A172 (cell line): ENCODE measurements at places on chromosomes 1 and 21.

DNA sequence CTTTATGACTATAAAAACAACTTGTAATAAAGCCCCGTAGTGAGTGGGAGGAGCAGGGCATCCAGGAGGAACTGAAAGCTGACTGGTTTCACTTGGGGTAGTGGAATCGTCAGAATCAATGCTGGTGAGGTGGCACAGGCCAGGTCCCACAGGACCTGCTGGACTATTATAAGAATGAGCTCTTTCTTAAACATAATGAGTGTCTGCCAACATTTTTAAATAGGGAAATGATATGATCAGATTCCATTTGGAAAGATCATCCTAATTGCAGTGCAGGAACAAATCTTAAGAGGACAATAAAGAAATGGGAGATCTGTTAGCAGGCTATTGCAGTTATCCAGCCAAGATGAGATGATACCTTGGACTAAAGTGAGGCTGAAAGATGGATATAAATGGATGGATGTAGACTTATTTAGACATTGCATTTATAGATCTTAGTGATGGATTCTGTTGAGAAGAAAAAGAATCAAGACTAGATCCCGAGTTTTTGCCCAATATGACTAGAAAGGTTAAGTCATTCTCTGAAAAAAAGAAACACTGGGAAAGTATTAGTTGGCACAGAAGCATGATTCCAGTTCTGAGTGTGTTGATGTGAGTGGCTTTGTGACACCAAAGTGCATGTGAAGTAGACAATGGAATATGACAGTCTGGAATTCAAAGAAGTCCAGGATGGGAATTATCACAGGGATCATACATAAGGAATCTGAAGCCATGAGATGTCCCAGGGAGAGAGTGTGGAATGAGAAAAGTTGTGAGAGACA is 153.3 kb upstream of the SGIP1 start:
- no peak for DNase-seq

- DNase-seq = no peak
Observed at GRCh38 chr1:29556657-29557056, 320.3 kb downstream of the PTPRU start.

GRCh38 chr1:43382027-43382779 is 7.4 kb downstream of the MED8 start:
- no peak for DNase-seq

DNA sequence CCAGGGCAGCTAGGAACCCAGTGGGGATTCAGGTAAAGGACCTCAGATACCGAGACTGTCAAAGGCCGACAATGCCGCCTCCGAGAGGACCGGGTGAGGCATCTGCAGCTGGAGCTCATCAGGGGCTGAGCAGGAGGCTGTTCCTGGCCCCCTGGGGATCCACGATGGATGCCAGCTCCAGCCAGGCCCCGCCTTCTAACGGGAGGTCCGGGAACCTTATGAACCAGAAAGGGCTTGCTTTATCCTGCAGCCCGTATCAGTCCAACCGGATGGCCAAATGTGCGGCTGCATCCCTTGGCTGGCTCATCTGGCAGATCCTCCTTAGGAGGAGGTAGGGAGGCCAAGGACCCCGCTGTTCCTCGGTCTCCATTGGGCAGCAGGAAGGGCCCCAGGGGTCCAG is 32.0 kb downstream of the SLC45A1 start:
- no peak for DNase-seq

DNA sequence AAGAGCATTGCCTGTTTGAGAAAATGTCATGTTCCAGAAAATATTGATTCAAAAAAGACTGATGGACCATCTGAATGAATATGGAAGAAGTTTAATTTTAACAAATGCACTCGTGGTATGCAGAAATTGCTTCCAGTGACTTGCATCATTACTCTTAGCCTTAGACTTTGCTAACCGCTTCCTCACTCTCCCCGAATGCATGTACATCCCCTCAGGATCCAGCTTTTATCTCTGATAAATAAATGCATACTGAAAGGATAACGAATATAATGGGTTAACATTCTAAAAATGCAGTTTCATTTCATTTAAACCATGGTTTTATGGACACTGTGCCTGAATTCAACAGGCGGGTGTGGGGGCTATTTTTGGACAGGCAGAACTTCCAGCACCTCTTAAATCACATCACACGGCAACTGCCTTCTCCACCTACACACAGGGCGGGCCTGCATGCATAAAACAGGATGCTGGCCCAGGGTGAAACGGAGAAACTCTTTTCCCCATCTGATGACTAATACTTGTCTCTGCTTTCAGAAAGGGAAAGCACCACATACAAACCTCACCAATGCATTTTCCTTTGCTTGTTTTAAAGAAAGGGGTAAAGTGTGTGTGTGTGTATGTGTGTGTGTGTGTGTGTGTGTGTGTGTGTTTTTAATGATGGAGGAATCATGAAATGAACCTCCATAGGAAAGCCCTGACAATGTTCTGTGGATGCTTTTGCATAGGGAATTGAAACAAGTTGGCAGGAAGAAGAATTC is 48.7 kb downstream of the SPAG17 start:
- DNase-seq = peak; percentile 74

GRCh38 chr1:45567911-45568310 is 15.9 kb upstream of the NASP start:
- no peak for DNase-seq

GRCh38 chr1:96074876-96075577 is 646.6 kb upstream of the PTBP2 start:
- no peak for DNase-seq

GRCh38 chr1:153402226-153402625 is 11.4 kb upstream of the S100A8 start:
- no peak for DNase-seq

DNA sequence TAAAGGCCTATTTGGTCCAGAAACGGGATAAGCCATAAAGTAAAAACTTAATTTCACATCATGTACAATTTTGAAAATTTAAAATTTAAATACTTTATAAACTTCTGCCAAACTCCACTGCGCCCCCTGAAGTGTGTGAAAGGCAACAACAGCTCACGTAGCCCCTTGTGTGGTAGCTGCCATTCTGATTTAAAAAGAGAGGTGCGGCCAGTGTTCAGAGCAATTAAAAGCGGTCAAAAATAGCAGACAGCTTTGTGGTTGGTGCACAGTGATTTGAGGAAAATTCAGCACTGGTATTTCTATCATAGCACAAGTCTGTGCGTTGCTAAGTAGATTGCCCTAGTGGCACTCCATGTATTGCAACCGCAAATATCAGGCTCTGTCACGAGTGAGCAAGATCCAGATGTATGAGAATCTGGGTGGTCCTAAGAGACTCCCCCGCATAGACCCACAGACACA is 122.5 kb downstream of the ATG4C start:
- peak; percentile 1 for DNase-seq

DNA sequence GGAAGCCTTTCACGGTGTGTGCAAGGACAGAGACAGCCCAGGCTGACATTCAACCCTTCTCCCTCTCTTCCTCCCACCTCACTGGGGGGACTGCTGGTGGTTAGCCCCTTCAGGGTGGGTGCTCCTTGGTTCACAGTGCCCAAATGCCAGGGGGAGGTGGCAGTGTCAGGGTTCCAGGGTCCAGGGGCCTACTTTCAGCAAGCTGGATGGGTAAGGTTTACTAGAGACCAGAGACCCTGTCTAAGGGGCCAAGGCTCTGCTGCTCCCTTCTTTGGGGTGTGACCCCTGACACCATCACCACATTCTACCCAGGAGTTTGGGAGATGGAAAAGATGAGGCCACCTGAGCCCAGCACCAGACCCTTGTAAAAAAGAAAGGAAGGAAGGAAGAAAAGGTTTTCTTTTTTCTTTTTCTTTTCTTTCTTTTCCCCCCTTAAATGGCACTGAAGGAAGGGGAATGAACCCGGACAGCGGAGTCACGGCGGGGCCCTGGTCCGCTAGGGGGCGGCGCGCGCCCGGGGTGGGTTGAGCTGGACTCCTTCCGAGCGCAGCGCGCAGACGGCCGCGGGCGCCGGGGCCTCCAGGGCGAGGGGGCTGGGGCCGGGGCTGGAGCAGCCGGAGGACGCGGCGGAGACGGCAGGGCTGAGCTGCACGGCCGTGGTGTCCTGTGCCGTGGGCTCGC is 18.8 kb downstream of the KNCN start:
- no peak for DNase-seq

DNA sequence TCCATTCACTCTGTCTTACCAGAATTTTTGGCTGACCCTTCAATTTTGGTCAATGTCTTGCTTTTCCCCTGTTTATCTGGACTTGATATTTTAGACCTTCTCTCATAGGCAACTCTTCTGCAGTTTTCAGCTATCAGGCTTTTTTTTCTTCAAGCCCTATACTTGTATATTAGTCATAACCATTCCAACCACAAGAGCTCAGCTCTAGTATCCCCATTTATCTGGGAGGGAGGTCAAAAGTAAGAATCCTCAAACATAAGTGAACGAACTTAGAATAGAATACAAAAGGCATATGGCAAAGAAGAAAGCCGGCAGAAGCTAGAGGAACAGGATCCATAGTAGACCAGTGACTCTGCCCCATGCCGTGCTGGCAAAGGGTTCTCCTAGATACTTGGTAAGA is 45.9 kb upstream of the TNFSF4 start:
- DNase-seq = no peak

DNA sequence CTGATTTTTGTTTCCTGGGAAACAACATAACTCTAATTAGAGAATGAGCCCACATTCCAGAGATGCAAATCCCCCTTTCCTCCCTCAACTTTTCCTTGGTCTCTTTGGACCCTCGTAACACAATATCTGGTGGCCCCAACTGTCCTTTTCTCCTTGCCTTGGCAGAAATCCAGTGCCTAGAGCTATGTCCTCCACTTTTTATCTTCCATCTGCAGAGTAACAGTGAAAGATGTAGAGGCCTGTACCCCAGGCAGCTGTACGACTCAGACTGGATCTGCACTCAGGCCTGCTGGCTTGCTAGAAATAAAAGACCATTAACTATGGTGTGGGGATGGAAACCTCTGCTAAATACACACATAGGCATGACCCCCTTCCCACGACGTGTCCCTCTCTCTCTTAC is 72.0 kb downstream of the WARS2 start:
- no peak for DNase-seq

GRCh38 chr1:83725735-83726360 is 273.1 kb downstream of the TTLL7 start:
- DNase-seq = no peak

- no peak for DNase-seq
Observed at GRCh38 chr1:220708936-220709801, 19.0 kb downstream of the C1orf115 start.

- no peak for DNase-seq
Observed at GRCh38 chr1:118081387-118081786, 103.6 kb downstream of the SPAG17 start.

GRCh38 chr1:119600976-119601375 is 47.1 kb downstream of the ZNF697 start:
- DNase-seq = no peak

DNA sequence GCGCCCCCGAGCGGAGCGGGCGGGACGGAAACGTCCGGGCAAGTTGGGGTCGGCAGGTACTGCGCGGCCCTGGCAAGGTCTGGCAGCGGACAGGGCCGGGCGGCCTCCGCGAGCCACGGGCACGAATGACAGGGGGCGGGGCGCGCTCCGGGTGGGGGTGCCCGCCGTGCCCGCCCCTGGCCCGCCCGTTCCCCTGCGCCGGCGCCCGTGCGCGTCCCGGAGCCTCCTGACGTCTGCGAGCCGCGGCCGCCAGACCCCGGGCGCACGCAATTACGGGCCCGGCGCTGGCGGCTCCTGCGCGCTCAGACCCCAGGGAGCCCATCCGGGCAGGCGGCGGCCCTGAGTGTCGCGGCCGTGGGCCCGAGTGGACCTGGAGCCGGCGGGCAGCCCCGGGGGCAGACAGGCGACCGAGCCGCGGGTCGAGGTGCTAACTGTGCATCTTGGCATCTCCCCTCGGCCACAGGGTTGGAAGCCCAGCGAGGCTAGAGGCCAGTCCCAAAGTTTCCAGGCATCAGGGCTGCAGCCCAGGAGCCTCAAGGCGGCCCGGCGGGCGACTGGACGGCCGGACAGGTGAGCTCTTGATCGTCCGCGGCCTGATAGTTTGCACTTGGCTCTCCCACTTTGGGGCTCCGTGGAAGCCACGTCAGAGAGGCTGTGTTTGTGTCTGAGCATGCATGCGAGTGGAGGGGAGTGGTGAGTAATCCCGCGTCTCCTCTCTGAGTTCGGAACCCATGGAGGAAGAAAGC is 918 bp downstream of the MIB2 start:
- DNase-seq = no peak

- peak; percentile 6 for DNase-seq
Observed at GRCh38 chr1:45995298-45995697, 137.1 kb downstream of the PIK3R3 start.

- no peak for DNase-seq
Observed at GRCh38 chr21:14706712-14707510, 160.8 kb upstream of the SAMSN1 start.

DNA sequence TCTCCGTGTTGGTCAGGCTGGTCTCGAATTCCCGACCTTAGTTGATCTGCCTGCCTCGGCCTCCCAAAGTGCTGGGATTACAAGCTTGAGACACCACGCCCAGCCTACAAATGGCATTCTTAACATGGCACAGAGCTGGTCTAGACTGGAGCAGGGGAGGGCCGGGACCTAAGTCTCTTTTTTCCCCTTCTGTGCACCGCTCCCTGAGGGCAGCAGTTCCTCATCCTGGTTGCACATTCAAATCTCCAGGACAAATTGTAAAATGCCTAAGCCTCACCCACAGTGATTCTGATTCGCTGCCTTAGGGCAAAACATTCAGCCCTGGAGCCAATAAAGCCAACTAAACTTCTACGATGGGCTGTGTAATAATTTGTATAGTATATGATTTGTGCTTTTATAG is 10.1 kb upstream of the AVPR1B start:
- DNase-seq = no peak

- DNase-seq = no peak
Observed at GRCh38 chr1:184632415-184633175, 122.1 kb downstream of the EDEM3 start.

GRCh38 chr1:217393896-217394295 is 237.0 kb downstream of the GPATCH2 start:
- DNase-seq = no peak

DNA sequence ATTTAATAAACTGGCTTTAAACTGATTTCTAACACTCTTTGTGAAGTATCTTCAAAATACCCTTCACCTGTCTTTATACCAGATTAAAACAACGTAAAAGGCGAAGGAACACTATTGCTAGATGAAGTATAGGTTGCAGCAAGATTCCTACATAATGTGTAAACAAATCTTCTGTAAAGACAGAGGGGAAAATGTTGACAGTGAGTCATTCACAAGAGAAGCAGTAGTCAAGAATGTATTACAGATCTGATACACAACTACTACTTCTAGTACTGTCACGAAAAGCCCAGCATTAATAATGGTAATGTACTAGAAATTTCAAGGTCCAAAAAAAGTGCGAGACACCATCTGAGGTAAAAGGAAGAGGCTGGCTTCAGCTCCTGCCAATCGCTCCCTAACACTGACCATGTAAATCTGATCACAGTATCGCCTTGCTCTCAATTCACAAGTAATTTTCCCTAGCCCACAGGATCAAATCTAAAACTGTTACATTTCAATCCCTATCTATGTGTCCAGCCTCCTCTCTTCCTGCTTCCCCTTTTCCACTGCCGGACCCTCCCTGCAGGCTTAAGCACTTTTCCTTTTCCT is 290.4 kb downstream of the AKT3 start:
- no peak for DNase-seq

DNA sequence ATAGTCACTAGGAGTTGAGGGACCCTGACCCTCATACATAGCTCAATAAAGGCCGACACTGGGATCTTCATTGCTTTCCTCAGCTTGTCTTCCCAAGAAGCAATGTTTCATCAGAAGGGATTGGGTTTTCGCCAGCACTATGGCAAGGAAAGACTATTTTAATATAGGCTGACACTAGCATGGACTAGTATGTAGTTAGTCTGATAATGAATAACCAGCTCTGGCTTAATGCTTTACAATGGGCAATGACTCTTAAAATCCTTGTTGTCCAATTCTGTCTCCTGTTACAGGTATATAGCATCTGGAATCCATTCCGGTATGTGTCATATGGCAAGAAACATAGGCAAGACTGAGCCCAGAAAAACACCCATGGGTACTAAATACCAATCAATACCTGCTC is 15.3 kb upstream of the SYT2 start:
- DNase-seq = no peak
